ENCODE measurements at places on chromosomes 4 and X. TPM values are rescaled to one million over a fixed set of nuclear protein-coding genes. Genes with fewer than 3 reads are reported as not detected.

Gene CSAG3
- total RNA-seq, result not detected

Gene NRK
- 0.25 TPM for total RNA-seq

Gene SLITRK4
- 36.9 TPM for total RNA-seq

Gene FGD1
- 11.1 TPM for total RNA-seq

Gene MGARP
- total RNA-seq, result 0.49 TPM

Gene ARSH
- total RNA-seq, result not detected

Gene ADGRG4
- not detected for total RNA-seq

Gene SLBP
- total RNA-seq, result 32.5 TPM
